ENCODE measurements at places on chromosomes 3 and 15.

GRCh38 chr3:68242606-68243005, 588.2 kb upstream of the SUCLG2 start:
- DNase-seq, result no peak

GRCh38 chr3:71689291-71689690, 35.9 kb downstream of the EIF4E3 start:
- no peak for DNase-seq

- DNase-seq, result no peak
Observed at GRCh38 chr3:110738531-110738930, 333.1 kb upstream of the NECTIN3 start.

GRCh38 chr3:175571096-175571495, 712.0 kb downstream of the NAALADL2 start:
- DNase-seq, result no peak

DNA sequence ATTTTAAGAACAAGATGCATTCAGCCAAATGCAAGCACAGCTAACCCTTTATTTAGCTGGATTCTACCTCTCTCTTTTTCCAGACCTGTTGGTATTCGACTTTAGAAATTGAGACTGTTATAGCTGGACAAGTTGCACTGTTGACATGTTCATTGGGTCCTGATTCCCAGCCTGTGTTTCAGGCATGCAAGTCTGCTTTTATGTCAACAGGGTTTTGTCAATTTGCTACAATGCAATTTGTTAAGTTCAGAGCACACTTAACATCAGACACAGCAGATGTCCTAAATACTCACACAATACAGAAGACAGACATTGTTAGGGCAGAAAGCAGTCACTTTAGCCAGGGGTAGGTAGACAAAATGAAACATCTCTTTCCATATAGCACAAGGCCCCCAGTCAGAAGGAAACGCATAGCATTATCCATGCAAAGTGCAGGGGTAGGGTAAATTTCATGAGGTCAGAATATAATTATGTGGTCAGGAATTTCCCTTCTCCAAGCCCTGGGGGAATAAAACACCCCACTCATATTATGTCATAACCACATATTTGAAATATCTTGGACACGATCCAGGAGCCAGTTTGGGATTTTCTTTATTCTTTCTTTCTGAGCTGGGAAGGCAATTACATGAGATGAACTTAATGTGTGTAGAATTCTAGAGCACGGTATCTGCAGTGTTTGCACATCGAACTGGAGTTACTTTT, 504.1 kb downstream of the NTRK3 start:
- DNase-seq, result no peak

DNA sequence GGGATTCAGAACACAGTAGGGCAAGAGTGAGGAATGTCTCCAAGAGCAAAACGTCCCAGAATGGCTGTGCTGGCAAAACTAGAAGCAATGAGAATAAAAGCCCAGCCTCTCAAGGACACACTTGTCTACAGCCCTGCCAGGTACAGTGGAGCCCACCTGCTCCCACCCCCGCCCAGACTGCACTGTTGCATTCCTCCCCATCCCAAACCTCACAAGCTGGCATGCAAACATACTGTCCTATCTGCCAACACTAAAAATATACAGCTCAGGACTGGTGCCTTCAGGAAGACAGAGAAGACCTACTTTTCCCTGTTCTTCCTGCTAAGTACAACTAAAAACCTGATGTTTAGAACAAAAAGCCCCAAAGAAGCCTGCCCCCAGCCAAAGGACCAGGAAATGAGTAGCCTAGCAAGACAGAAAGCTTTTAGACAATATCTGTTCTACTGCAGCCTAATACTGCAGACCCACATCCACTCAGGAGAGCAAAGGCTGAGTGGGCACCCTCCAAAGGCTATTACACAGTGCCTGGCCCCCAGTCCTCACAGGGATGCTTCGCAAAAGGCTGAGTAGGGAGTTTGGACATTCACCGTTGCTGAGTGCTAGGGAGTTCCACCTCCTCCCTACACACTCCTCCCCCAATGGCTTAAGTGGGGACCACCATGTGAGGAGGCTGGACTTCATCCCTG, 13.5 kb downstream of the OCA2 start:
- DNase-seq, result no peak

DNA sequence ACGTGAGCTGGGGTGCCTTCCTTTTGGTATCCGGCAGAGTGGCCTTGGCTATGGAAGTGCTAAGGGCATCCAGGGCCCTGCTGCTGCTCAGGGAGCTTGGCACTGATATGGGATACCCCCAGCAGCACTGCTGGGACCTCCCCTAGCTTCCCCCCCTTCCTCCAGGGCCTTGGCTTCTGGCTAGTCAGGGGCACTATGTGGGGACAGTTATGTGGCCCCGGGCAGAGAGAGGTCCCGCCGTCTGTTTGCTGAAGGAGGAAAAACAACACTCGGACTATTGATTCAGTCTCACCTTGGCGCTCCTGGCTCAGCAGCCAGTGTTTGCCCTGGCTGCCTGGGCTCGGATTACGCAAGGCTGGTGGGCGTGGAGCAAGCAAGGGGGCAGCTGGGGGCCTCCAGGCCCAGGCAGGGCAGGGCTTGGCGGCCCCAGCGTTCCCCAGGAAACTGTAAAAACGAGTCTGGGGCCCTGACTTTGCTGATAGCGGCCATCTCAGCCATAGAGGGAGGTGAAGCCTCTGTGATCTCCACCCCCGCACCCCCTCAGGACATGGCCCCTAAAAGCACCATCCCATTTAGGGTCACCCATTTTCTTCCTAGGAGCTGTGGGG, 5.7 kb downstream of the FURIN start:
- no peak for DNase-seq

GRCh38 chr3:165669504-165669903, 167.7 kb downstream of the BCHE start:
- DNase-seq, result no peak

DNA sequence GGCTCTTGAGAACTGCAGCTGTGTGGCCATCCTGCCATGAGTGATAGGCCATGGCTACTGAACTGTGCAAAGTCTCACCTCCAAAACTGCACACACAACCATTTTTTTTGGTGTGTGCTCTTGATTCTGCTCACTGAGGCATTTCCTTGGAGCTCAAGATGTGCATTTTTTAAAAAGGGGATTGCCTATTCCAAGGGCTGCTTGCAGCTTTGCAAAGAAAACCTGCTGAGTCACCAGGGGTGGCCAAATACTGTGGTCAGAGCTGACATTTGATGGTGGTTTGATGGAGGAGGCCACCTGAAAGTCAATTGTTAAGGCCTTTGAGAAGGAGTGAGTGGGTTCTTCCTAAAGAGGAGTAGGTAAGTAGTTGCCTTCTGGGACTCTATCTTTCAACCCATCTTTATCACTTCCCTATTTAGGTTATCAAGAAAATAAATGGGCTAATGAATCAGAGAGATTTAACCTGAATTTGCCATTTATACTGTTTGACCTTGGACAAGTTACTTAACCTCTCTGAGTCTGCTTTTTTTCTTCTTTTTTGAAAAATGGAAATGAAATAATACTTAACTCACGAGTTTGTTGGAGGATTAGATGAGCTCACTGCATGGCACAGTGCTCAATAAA, 87.9 kb downstream of the CHST2 start:
- DNase-seq, result peak; percentile 58

GRCh38 chr15:79635149-79635771, 203.1 kb downstream of the MINAR1 start:
- no peak for DNase-seq

DNA sequence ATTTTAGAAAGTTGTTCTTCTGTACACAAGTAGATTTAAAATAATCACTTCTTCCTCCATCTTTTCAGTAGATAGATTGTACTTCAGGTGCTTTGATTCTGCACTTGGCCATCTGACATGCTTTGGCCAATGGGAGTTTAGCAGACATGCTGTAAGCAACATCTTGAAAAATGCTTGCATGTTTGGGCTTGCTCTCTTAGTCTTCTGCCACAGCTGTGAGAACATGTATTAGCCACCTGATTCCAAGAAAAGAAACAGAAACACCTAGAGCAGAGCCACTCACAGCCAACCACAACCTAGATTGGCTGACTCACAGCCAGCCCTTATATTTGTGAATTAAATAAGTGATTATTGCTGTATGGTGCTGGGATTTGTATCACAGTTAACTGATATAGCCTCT, 70.2 kb upstream of the GADL1 start:
- DNase-seq, result peak; percentile 19

- DNase-seq, result no peak
Observed at GRCh38 chr15:46708226-46708625, 1009.1 kb upstream of the SEMA6D start.

DNA sequence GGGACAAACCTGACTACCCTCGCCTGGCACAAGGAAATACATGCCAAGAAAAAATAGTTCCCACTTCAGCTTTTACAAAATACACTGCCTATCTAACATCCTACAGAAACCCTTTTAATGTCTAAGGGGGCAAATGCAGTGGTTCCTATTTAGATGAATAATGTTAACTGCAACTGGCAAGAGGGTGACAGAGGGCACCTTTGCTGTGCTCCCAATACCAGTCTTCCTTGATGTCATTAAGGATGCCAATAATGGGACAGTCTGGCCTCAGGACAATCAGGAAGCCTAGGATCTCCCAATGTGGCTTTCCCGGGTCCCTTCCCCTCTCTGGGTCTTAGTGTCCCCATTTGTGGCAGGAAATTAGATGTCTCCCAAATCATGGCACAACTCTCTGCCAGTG, 13.9 kb downstream of the CSRNP1 start:
- DNase-seq, result no peak

DNA sequence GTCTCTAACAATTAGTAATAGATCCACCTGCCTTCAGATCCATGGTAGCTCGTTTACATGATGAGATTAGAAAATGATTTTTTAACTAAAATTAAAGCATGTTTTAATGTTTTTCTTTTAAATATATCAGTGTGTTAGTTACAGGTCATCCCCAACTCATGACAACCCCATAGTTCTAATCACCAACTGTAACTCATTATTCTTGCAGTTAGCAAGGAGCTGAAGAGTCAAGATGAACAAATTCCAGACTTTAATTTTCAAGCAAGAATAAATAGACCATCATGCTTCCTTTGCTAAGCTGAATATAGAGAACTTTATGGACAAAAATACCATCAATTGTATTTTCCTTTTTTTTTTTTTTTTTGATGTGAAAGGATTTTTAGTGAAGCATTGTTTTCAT, 101.1 kb downstream of the TOP2B start:
- DNase-seq, result no peak

GRCh38 chr3:149277331-149277813, 55.7 kb upstream of the CP start:
- DNase-seq, result no peak

DNA sequence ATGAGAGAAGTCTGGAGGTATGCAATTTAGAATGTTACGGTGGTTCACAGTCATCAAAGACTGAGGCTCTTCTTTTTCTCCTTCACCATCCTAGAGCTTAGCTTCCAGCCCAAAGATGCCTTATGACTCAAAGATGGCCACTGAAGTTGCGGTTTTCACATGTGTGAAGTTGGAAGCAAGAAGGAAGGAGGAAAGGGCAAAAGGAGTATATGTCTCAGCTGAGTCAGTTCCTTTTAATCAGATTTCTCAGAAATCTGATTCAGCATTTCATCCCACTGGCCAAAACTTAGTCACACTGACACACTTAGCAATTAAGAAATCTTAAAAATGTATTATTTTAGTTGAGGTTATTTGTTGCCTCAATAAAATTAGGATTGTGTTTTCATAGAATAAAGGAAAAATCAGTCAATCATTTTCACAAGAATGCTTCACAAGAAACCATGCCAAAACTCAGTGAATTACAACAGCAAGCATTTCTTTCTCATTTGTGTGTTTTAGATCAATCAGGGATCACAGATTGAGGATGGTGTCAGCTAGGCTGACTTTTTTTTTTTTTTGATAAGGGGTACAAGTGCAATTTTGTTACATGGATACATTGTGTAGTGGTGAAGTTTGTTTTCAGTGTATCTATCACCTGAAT, 211.1 kb upstream of the GADL1 start:
- DNase-seq, result no peak

DNA sequence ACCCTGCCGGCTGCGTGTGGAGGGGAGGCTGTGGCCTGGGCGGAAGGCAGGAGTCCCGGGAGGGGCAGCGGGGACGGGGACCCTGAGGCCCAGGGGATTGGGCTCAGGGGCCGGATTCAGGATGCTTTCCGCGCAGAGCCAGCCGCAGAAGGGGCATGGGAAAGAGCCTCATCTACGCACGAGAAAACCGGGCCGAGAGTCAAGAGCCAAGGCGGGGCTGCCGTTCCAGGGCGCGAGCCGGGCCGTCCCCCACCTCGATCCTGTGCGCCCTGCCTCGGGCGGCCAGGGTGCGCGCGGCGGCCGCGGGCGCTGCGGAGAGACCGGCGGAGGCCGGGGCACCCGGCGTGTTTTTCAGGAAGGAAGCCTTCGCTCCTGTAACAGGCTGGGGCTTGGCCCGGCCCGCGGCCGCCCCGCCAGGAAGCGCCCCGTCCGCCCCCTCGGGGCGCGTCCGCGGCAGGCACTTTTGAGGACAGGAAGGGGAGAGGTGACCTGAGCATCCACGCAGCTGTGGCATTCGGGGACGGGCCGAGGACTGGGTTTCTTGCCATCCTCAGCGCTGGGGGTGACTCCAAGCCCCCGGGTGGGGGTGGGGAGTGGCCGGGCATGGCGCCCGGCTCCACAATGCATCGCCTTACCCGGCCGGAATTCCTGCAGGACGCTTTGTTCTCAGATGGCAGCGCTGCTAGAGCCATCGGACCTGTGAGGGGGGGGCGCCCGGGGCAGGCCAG, 62.3 kb upstream of the GATA2 start:
- no peak for DNase-seq

DNA sequence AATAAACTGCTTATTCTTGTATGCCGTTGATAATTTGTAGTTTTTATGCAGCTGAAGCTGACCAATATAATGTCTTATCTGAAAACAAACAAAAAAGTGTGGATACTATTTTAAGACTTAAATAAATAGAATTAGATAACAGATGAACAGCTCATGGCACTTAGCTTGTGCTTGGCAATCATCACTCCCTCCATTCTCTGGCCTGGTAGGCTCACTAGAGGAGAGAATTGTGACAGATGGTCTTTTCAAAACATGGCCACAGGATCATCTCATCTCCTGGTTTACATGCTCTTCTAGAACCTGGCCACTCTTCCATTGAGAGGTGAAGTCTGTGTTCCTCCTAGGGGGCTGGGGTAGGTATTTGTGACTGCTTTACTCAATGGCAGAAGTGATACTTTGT, 58.4 kb upstream of the RBP1 start:
- DNase-seq, result no peak

- DNase-seq, result no peak
Observed at GRCh38 chr3:11624704-11625375, 18.9 kb downstream of the VGLL4 start.

DNA sequence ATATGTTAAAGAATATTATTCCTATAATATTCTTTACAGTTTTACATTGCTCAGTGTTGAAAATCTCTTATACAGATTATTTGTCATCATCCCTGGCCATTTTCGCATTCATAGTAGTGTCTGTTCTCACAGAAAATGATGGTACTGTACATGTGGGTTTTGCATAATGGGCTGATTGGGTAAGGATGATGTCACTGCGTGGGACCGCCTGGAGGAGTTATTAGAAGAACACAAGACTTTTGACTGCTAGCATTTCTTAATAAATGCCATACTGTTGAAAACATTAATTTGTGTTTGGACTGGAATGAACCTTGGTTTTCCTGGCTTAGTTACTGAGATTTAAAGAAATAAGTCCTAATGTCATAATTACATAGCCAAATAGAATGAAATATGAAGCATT, 20.3 kb downstream of the LRCH3 start:
- DNase-seq, result no peak
